Posterior cingulate gyrus (tissue), 11 donors: ENCODE measurements at places on chromosomes 1 and 21.

DNA sequence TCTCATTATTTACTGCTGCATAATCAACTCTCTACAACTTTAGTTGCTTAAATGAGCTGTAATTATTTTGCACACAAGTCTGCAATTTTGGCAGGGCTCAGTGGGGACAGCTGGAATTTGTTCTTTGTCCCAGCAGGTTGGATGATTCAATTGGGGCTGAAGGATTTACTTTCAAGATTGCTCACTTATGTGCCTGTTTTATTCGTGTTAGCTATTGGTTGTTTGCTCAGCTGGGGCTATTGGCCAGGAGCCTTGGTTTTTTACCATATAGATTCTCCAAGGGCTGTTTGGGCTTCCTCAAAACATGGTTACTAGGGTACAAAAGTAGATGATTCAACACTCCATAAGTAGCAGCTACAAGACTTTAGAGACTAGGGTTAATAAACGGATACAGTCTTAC, 13.4 kb downstream of the OR10R2 start:
- no peak for DNase-seq

- DNase-seq, result peak; percentile 40
These were observed 43.6 kb downstream of the PBX1 start for GRCh38 chr1:164602480-164603093.

DNA sequence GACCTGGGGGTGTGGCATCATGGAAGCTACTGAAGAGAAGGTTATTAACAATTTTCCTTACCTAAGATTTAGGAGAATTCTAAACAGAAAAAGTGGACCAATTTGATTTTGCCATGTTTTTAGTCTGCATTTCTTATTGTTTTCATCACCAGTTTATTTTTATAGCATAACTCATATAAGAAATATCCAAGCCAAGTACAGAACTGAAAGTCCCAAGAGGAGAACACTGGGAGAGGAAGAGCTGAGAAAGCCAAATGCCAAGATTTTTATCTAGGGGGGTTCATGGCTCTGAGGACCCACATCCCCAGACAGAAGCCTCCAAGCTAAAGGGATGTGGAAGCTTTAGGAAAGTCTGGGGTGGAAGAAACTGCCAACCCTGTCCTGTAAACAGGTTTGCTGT, 109.4 kb upstream of the DUSP10 start:
- no peak for DNase-seq

DNA sequence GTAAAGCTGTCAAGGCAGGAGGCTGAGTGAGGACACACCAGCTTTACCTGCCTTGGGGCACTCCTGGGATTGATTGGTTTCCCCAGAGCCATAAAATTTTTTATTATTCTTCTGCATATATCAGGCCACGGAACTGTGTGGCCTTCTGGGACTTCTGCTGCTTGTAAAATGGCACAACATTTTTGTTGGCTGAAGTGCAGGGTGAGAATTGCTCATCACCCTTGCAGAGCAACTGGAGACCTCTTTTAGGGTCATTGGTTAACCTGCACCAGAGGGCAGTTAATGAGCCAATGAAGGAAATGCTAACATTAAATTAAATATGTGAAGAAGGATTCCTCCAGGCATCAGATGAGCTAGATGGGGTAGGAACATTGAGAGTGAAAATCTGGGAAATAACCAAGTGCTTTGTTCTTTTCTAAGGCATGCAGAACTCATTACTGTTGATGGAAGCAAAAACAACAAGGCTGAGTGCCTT, 87.7 kb downstream of the LTN1 start:
- no peak for DNase-seq

DNA sequence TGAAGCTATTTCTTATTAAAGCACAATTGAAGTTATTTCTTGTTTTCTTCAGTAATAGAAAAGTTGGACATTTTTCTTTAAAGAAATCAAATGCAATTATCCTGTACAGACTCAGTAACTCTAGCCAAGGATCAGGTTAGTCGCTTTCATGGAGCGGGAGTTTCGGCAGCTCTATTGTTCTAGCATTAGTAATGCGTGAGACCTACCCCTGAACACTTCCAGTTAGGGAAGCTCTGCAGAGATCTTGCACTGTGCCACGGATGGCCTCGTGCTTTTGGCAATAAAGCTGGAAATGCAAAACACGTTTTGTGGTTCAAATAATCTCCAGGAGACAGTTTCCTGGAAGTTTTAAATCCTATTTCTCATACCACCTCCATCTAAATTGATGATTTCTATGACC, 488.4 kb downstream of the SETD4 start:
- no peak for DNase-seq

GRCh38 chr21:37742115-37742514, 174.1 kb downstream of the KCNJ6 start:
- no peak for DNase-seq

- no peak for DNase-seq
These were observed 53.4 kb downstream of the TBX15 start for GRCh38 chr1:118934706-118935105.

- peak; percentile 84 for DNase-seq
These were observed at the start of gene TRAF5 for GRCh38 chr1:211326528-211327345. Gene TRAF5 (plus strand): TSS chr1:211326833. CDS start chr1:211353240, 26,407 bp downstream.

- DNase-seq, result no peak
These were observed 599.4 kb downstream of the LTN1 start for GRCh38 chr21:28393279-28393678.

DNA sequence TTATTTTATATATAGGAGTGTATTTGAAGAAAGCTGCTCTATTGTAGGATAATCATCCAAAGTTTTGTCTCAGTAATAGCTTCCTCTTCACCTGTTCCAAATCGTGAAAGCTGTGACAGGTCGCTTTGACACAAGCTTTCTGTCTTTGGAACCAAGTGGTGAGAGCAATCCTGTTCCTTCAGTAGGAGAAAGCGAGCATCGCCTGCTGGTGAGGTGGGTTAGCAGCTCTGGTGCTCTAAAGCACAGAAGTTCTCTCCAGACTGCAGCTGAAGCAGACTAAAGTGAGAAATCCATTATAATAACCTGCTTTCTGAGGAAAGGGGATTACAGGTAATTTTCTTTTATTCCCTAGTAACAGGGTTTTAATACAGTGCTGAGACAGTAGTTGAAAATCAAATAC, 803.8 kb downstream of the ADGRL2 start:
- DNase-seq, result no peak

- peak; percentile 86 for DNase-seq
These were observed 689 bp upstream of the GPR137B start for GRCh38 chr1:236141447-236142252.

GRCh38 chr1:159084867-159085266, 8.3 kb upstream of the AIM2 start:
- no peak for DNase-seq

DNA sequence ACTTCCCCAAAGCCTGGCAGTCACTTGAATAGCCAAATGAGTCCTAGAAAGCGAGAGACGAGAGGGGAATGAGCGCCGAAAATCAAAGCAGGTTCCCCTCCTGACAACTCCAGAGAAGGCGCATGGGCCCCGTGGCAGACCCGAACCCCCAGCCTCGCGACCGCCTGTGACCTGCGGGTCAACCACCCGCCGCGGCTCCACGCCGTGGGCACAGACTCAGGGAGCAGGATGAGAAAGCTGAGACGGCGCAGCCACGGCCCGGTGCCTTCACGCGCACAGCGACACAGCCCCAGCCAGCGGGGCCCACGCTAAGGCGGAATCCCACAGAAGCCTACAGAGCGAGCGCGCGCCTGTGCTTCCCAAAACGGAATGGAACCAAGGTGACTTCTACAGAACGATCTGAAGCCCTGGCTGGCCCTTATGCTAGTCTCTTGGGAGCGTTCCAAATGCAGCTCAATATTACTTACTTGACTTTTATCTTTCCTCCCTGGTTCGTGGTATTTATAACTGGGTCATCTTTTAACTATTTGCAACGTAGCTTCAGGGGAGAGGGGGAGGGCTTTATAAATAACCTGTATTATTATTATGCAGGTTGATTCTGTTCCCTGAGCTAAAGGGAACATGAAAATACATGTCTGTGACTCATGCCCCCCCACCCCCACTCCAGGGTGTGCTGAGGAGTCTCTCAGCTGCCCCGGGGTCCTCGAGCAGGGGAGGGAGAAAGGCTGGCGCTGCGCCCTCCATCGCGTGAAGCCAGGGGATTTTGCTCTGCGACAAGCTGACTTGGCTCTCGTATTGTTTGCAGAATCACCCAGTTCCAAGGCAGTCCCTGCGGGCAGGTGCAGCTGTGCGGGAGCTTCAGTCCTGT, 1.7 kb downstream of the TSPEAR start:
- no peak for DNase-seq

- no peak for DNase-seq
These were observed 63.3 kb downstream of the FYB2 start for GRCh38 chr1:56755911-56756310.

DNA sequence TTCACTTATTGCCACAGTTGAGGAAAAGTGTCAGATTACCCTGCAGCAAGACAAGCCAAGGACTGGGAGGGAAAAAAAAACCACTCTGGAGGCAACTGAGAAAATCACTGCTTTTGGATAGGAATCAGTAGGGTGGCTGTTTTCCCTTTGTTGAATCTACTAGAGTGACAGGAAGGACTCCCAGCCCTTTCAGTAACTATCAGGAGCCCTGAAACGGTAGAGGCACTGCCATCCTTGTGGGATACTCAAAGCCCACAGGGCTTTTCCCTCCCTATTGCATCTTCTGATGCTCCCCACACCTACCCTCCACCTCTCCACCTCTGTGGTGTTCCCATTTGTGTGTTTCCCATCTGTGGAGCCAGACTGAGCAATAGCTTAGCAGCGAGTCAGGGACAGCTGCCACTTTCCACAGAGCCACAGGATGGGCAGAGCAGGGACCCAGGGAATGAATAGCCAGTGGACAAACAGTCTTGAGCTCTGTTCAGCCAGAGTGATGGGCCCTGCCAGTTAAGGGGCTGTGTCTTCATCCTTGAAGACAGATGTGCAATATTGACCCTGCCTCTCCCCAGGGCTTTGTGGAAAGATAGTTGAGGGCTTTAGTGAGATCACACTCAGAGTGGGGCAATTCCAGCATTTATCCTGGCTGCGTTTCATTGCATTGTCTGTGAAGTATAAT, 13.9 kb downstream of the UBIAD1 start:
- DNase-seq, result no peak
